ENCODE measurements at places on chromosomes 12 and 14. TPM values are rescaled to one million over a fixed set of nuclear protein-coding genes. Genes with fewer than 3 reads are reported as not detected.

DNA sequence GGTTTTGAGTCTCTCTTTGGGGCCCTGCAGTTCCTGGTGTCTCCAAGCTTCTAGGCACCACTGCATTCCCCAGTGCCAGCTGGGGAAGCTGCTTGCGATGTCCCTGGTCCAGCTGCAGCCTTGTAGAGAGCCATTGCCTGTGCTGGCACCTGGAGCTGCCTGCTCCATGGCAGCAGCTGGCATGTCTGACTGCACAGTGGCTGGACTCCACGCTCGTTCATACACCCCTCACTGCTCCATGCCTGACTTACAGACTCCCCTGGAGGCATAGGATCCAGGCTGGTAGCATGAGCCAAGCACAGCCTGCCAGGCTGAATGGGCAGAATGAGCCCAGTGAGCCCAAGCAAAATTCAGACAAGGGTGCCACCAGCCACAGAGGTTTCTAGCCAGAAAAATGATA lies 21.8 kb upstream of the WDR20 start:
- no peak for DNase-seq

DNA sequence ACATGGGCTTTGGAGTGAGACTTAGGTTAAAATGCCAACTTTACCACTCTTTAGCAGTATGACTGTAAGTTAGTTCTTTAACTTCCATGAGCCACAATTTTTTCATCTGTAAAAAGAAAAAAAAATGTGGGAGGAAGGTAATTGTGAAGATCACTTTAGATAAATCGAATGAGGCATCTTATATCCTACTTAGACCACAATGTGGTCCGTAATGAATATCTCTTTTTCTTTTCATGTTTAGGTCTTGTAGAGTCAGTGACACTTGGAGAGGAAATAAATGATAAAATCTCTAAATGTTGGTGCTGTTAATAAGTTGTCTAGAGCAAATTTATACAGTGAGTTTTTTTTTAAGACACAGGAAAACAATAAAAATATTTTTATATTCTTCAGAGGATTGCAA lies 34.3 kb downstream of the RGS6 start:
- DNase-seq: no peak

GRCh38 chr14:86782092-86782580 lies 1210.8 kb downstream of the GALC start:
- no peak for DNase-seq

- no peak for DNase-seq
These were observed 415.4 kb upstream of the CCDC196 start for GRCh38 chr14:66070542-66071319.

GRCh38 chr14:97539411-97539795 lies 742.2 kb downstream of the VRK1 start:
- DNase-seq: no peak

- no peak for DNase-seq
These were observed 108.7 kb upstream of the PRICKLE1 start for GRCh38 chr12:42698213-42698612.

GRCh38 chr12:108914121-108914531 lies 34.2 kb downstream of the DAO start:
- no peak for DNase-seq

GRCh38 chr12:45415393-45415817 lies 199.5 kb downstream of the ANO6 start:
- no peak for DNase-seq

GRCh38 chr14:84036840-84037239 lies 1493.1 kb upstream of the FLRT2 start:
- DNase-seq: no peak

The PLEKHH1 gene
- 46.3 TPM for total RNA-seq

All from ureter (tissue), 1 donor.